ENCODE measurements at places on chromosomes 4 and X.

DNA sequence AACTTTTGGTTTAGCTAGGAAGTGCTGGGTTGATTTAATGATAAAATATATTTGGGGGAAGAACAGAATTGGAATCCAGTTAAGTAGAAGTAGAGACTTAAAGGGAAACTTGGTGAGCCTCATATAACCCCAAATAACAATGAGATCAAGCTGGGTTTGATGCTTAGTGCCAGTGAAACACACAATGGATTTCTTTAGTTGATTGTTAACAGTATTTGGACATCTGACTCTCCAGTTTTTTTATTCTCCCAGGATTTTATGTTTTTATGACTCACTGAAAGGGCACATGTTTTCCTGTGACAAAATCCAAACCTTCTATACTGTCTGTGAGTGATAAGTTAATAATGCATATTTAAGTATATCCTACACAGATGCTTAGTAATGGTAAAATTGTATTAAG is 2.7 kb upstream of the NEUROG2 start:
- DNase-seq: no peak

- no peak for DNase-seq
These were observed 41.1 kb downstream of the ADGRA3 start for GRCh38 chr4:22474636-22475310.

DNA sequence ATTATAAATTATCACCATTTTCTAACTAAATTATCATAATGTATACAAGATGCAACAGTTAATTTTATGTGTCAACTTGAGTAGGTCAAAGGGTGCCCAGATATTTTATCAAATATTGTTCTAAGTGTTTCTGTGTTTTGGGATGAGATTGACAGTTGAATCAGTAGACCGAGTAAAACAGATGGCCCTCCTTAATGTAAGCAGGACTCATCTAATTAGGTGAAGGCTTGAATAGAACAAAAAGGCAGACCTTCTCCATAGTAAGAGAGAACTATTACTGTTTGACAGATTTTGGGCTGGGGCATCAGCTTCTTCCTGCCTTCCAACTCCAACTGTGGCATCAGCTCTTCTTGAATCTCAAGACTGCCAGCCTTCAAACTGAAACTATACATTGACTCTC is 185.8 kb downstream of the TRAM1L1 start:
- no peak for DNase-seq

- no peak for DNase-seq
These were observed 13.8 kb downstream of the MOB1B start for GRCh38 chr4:70915874-70916559.

- no peak for DNase-seq
These were observed 1.0 kb upstream of the SUV39H1 start for GRCh38 chrX:48695534-48695896.

DNA sequence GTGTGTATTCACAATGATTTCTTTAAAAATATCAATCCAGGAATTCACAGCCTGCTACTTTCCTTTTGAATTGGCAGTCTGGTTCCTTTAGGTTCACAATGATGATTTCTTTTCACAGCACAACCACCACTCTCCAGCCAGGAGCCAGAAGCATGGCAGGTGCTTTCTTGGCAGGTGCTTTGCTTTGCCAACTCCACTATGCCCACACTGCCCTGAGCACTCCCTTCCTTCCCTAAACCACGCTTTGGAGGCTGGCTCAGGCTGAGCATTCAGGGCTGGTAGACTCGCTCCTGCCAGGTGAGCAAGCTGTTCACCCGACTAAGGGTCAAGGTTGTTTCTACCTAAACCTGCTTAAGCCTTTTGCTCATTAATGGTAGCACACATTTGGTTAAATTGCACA is 184.5 kb downstream of the SH3KBP1 start:
- no peak for DNase-seq
